ENCODE measurements at places on chromosomes 2 and 18.
A peak's percentile ranks its signal among the peaks of the same experiment; 100 is the strongest.

DNA sequence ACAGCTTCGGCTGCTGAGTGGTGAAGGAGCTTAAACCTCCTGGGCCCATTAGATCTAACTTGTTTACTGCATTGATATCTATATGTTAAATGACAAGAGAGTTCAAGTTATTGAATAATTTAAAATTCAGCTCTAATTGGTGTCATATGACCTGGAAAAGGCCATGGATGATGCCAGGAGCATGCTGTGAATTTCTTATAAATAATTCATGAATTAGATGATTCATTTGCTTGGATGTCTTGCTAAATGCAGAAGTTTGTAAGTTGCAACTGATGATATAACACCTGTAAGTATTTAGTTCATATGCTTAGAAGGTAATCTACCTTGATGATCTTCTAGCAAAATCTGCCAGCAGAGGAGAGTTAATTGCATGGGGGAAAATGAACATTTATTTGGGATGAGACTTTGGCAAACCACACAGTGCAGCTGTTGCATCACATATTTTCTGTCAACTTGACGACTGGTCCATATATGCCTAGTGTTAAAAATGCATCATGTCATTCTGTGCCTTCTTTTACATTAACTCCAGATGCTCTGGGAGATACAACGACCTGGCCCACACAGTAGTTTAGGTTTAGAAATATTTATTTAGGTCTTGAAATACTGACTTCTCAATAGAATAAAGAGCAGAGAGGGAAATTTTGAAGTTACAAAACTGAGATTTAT lies 226.3 kb downstream of the KIAA1328 start:
- no peak for DNase-seq

DNA sequence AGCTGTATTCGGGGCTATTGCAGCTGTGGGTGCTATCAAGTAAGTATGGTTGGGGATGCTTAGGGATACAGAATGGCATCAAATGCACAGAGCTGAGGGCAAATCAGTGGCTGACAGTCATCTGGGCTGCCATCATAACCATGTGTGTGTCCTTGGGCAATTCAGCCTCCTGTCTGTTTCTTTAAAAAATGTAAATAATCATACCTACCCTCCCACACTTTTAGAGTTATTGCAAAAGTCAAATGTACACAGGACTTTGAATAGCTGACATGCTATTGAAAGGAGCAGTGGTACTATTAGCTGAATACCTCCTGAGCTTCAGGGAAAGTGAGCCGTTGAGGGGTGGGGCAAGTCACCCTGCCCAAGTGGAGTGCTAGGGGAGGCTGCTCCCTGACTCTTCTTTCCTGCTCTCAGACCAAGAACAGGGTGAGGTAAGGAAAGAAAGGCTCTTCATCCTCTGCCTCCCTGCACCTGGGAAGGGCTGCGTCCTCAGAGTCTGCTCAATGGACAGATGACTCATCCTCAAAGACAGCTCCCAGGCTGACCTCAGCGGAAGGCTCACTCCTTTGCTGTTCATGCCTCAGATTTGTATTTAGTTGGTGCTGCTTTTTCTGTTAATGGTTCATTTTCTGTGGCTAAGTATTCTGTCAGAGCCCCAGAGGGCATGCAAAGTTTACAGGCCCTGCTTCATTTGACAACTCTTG lies 54.9 kb upstream of the BZW1 start:
- DNase-seq = peak; percentile 65

DNA sequence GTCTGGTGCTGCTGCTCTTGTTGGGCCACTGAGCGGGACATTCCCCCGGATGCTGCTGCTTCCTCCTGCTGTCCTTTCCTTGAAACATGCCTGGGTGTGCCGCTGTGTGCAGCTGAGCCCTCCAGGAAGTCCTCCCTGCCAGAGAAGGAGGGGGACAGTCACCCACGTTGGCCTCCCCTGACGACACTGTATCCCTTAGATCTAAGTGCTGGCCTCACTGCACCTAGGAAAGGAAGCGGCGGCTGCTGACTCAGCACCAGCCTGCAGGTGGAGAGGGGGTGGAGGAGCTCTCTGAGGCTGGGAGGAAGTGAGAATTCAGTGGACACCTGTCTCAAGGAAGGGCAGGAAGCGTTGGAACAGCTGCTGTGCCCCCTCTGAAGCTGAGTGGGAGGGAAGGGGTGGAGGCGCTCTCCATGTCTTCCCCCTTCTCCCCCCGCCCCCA lies 239.8 kb downstream of the HAUS1 start:
- DNase-seq = peak; percentile 26

- DNase-seq = no peak
Observed at GRCh38 chr18:11148680-11149440, 509 bp downstream of the PIEZO2 start.

DNA sequence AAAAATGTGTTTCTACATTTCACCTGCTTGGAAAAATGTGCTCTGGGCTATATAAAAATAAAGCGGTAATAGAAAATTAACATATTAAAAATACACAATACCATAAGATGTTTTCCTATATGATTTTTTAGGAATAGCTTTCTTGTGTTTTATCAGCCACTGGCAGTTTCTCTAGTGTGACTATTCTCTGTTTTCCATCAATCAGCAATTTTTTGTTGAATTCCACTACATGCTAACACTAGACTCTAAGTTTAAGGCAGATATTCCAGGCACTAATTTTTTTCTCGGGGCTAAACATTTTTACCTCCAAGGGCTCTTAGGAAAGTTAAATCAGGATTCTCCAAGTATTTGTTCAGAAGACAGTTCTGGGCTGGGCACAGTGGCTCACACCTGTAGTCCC lies 140.5 kb downstream of the SPHKAP start:
- DNase-seq = no peak
